8988T (cell line): ENCODE measurements at places on chromosomes 1 and 21.

- DNase-seq = peak; percentile 14
These were observed 69.5 kb downstream of the LHX8 start for GRCh38 chr1:75203415-75204277.

GRCh38 chr1:214475331-214475730 lies 76.1 kb downstream of the PTPN14 start:
- no peak for DNase-seq

DNA sequence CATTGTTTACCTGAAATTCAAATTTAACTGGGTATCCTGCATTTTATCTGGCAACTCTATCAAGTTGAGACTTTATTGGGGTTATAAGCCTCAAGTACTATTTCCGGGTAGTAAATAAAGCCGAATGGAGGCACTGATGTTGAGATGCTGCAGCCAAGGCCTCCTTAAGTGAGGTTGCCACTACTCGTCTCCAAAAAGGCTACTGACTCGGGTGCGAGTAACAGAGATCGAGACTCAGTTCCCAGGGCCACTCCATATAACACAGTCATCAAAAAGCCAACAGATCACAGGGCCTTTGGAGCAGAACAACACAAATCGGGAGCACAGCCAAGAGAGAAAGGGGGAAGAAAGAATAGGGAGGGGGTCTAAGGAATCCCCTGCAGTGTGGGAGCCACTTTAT lies 524 bp downstream of the COPA start:
- no peak for DNase-seq

- DNase-seq = no peak
These were observed 206.9 kb downstream of the USH2A start for GRCh38 chr1:216216305-216216704.

- DNase-seq = no peak
These were observed 21.1 kb downstream of the C2CD2 start for GRCh38 chr21:41932576-41933312.

DNA sequence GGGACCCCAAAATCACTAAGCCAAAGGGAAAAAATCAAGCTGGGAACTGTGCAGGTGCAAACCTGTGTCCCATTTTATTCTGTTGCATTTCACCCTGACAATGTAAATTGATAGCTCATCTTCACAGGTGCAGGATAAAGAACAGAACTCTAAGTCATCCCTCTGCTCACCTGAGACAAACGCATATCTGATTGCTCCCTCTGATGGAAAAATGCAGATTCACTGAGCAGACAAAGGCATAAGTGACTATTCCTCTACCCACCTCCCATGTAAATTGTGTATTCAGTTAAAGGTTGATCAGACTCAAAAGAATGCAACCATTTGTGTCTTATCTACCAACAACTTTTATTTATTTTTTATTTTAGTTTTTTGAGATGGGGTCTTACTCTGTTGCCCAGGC lies 644.2 kb downstream of the PTPRU start:
- no peak for DNase-seq

- DNase-seq = no peak
These were observed 16.1 kb upstream of the FCAMR start for GRCh38 chr1:206986402-206986801.

DNA sequence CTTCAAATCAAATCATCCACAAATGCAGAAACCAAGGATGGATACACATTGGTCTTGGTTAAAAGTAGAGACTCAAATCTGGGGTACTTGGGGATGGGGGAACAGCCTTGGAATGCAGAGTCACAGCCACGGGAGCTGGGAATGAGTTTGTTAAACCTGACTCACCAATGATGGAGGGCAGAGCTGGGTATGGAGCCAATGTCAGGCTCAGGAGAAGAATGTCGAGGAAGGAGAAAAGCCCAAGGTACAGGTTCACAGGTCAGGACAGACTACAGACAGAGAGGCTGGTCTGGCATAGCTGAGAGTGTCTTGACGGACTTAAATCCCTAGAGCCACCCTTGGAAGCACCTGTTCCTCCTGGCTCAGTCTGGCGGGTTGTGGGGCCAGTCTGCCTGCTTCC lies 237.6 kb downstream of the NTNG1 start:
- no peak for DNase-seq

- no peak for DNase-seq
These were observed 168.9 kb downstream of the TPR start for GRCh38 chr1:186206048-186206570.

DNA sequence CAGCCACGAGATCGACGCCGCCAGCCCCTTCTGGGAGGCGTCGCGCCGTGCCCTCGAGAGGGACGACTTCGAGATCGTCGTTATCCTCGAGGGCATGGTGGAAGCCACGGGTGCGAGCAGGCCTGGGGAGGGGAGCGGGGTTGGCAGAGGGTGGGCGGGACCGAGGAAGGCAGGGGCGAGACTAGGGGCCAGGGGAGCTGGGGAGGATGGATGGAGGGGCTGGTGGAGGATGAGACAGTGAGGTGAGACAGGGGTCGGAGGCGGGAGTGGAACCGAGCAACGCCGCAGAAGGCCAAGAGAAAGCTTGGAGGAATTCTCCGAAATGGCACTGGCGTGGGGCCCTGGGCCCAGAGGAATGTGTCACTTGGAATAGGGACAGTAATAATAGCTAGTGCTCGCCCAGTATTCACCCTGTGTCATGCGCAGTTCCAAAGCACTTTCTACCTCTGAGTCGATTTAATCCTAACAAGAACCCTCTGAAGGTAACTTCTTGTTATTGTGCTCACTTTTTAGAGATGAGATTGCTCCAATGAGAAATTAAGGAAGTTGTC lies 3.5 kb downstream of the KCNJ9 start:
- DNase-seq = no peak

DNA sequence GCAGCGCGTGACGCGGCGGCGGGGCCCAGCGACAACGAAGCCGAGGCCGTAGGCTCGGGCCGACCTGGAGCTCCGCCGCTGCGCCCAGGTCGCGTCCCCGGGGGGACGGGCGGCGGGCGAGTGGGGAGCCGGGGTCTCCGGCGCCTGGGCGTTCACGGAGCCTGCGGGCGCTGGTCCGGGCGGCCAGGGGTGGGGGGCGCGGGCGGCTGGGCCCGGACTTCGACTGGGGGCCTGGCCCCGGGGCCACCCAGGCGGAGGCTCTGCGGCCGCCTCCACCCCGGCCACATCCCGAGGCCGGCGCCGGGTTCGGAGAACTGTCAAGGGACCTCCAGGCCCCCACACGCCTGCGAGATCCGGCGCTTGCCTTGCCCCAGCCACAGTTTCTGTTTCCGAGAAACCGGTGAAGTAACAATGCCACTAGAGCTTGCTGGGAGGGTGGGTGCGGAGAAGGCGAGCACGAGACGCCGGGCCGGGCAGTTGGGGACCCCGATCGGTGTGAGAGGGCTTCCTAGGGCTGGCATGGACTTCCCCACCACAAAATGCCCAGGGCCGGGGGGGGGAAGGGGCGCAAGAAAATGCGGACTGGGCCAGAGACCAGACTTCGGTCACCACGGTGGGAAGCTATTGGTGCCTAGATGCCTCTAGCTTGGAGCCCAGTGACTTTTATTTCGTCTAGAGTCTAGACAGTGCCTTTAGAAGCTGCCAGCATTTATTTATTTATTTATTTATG lies 501 bp downstream of the FBXO6 start:
- DNase-seq = no peak

DNA sequence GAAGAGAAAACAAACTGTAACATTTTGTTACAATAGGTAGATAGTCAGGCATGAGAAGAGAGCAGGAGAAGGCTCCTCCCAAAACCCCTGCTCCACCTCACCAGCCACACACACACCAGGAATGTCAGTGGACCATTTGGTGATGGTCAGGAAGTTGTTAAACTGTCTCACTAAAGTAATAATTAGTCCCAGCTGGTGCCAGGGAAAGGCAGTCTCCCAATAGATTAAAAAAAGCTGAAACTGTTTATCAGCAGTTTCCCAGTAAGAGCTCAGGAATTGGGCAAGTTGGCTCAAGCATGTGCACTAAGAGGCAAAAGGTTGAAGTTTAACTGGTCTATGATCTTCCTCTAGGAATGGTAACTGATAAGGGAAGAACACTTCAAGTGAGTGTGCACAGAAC lies 249.6 kb downstream of the COL11A1 start:
- DNase-seq = no peak

DNA sequence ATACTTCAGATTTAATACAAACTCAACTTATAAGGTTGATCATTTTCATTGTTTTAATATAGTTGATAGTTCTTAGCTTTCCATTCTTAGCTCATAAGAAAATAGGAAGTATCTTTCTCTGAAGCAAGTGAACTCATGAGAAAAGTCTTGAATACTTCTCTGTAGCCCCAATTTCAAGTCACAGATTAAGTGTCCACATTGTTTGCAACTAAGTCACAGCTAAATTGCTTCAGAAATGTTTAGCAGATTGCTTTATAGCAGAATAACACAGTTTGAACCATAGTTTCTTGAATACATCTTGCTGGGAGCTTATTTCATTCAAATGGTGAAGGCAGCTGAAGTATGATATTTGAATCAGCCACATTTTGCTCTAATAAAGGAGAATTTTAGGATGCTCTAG lies 10.6 kb upstream of the PKN2 start:
- no peak for DNase-seq

DNA sequence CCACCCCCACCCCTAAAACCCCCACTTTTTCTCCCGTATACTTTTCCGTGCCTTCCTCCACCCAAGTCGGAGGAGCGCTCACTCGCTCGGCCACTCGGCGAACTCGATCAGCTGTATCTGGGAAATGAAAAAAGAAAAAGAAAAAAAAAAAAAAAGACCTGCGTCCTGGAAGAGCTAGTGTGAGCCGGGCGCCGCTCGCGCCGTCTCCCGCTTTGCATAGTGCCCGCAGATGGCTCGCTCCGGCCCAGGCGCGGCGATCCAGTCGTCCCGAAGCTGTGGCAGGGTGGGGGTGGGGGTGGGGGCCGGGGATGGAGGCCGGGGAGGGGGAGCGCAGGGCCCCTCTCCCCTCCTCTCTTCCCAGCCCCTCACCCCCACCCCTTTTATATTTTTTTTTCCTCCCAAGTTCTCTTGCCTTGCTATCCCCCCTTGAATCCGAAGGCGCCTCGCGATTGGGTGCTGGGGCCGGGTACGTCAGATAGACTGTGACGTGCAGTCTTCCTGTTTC lies 299 bp upstream of the PROX1 start:
- DNase-seq = peak; percentile 90

GRCh38 chr21:21000591-21001175 lies 2.5 kb downstream of the NCAM2 start:
- no peak for DNase-seq

GRCh38 chr1:32897082-32898049 lies 3.8 kb downstream of the TMEM54 start:
- no peak for DNase-seq

- no peak for DNase-seq
These were observed 46.7 kb upstream of the RABGAP1L start for GRCh38 chr1:174112489-174113162.

- no peak for DNase-seq
These were observed 3.0 kb downstream of the MTARC2 start for GRCh38 chr1:220751111-220751510.

DNA sequence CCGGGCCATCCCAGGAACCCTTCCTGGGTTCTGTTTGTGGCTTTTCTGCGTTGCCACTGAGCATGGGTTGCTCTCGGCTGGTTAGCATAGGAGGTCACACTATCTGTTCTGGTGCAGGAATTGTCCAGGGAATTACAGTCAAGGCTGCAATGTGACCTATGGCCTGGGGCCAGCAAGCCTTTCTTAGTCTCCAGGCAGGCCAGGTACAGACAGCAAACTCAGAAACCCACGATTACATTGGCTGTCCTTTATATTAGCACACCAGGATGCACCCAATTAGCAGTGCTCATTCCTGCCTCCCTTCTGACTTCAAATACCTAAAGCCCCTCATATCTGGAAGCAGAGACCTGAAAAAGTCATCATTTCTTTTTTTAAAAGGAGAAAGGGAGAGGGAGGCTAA lies 55.2 kb downstream of the CD247 start:
- no peak for DNase-seq

GRCh38 chr1:116806671-116807070 lies 52.4 kb downstream of the CD2 start:
- DNase-seq = no peak

GRCh38 chr1:55352811-55353180 lies 137.6 kb upstream of the USP24 start:
- DNase-seq = no peak

DNA sequence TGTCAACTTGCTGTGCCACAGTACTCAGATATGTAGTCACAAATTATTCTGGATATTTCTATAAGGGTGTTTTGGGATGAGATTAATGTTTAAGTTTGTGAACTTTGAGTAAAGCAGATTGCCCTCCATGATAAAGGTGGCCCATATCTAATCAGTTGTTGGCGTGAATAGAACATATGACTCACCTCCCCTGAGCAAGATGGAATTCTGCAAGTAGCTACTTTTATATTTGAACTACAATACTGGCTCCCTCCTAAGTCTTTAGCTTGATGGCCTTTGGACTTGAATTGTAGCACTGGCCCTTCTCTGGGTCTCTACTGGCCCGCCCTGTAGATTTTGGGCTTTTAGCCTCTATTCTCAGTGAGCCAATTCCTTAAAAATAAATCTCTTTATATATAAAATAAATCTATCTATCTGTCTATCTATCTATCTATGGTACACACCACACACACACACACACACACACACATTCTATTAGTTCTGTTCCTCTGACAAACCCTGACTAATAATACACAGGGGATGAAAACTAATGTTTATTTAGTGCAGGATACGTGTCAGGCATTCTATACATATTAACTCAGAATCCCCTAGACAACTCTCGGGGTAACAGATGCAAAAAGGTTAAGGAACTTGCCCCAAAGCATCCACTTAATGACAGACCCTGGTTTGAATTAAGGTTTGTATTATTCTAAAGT lies 37.9 kb upstream of the PDC start:
- DNase-seq = no peak

GRCh38 chr1:211468595-211468994 lies 23.4 kb downstream of the RD3 start:
- DNase-seq = no peak
